ENCODE measurements at places on chromosomes 5 and 9.

- no peak for DNase-seq
Observed at GRCh38 chr9:99905833-99906402, 536 bp upstream of the STX17 start.

- no peak for DNase-seq
Observed at GRCh38 chr5:114053372-114053771, 308.5 kb upstream of the KCNN2 start.

GRCh38 chr5:78690253-78690972, 41.8 kb upstream of the LHFPL2 start:
- no peak for DNase-seq

DNA sequence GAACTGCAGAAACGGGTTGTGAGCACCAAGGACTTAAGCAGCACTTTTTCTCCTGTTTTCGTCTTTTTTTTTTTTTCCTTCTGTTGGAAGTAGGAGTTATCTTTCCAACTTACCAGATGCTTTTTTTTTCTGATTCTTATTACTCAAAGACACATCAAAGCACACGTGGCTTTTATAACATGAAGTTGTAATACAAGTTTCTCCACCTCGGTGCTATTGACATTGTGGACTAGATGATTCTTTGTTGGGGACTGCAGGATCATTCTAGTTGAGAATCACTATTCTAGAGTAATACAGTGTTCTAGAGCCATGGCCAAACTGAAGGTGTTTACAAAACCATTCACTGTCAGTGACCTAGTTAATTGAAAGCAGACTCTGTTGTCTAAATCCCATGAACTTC, 51.5 kb downstream of the MYO10 start:
- no peak for DNase-seq

- DNase-seq: no peak
Observed at GRCh38 chr9:5800969-5801738, 31.8 kb downstream of the ERMP1 start.

- DNase-seq: no peak
Observed at GRCh38 chr5:82346399-82347165, 68.4 kb upstream of the RPS23 start.

DNA sequence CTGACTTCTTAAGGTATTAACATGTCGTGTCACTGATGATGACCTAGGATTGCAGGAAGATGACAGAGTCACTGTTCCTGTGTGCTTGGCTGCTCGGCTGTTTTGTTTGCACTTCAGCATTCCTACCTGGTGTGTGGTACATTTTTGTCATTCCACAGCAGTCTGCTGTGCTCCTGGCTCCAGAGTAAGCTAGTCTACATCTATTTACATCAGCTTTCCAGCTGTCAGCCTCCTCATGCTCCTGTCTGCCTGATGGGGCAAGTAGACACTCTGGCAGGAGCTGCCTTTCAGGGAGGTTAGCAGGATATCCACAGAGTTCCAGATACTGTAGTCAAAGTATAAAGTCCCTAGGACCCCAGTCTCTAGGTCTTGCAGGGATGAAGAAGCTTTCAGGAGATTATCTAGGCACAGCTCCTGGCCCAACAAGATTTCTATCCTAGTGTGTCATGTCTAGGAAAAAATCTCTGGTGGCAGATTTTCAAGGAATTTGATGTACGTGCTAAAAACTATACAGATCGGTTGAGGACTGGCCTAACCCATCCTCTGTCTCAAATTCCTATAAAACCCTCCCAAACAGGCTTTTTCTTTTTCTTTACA, 28.4 kb downstream of the RUSC2 start:
- DNase-seq: no peak

GRCh38 chr5:179732918-179733771, 523 bp downstream of the MAML1 start:
- peak; percentile 48 for DNase-seq

DNA sequence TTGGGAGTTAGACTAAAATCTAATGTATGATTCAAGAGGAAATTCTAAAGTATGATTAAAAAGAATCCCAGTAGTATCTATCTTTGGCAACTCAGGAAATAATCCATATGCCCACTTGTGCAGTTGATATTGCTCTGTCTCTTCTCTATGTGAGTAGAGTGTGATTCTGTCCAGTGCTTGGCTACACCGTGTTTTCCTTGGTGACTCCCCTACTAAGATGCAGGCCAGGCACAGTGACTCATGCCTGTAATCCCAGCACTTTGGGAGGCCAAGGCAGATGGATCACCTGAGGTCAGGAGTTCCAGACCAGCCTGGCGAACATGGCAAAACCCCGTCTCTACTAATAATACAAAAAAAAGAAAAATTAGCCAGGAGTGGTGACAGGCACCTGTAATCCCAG, 495.4 kb downstream of the MAT2B start:
- DNase-seq: no peak

- no peak for DNase-seq
Observed at GRCh38 chr9:110758201-110758600, 89.6 kb downstream of the MUSK start.

GRCh38 chr5:78587081-78587774, 61.3 kb downstream of the LHFPL2 start:
- DNase-seq: no peak

DNA sequence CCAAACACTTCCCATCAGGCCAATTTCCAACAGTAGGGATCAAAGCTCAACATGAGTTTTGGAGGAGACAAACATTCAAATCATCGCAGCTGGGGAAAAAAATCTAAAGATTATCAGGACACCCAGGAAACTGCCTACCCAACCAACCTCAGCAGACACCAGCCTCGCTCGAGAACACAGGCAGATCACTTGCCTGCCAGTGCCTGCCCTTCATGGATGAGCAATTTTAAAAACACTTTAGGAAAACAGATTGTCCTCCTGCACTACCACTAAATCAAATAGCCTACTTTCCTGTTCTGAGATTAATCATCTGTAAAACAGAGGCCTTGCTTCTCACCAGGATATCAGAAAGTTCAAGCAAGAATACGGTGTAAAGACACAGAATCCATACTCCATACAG, 14.7 kb upstream of the TMEM174 start:
- no peak for DNase-seq

DNA sequence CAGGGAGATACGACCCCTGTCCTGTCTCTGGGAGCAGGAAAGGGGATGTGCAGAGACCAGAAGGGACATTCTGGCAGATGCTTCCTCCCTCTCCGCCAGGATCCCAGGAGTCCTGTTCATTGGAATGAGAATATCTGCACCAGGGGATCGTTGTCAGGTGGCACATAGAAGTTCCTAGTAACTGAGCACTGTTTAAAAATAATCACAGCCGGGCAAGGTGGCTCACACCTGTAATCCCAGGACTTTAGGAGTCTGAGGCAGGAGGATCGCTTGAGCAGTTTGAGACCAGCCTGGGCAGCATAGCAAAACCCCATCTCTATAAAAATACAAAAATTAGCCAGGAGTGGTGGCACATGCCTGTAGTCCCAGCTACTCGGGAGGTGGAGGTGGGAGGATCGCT, 12.3 kb downstream of the SARDH start:
- no peak for DNase-seq

GRCh38 chr9:126155756-126156664, 170.6 kb upstream of the MVB12B start:
- no peak for DNase-seq

GRCh38 chr5:42668254-42668653, 88.4 kb upstream of the CCDC152 start:
- DNase-seq: no peak

DNA sequence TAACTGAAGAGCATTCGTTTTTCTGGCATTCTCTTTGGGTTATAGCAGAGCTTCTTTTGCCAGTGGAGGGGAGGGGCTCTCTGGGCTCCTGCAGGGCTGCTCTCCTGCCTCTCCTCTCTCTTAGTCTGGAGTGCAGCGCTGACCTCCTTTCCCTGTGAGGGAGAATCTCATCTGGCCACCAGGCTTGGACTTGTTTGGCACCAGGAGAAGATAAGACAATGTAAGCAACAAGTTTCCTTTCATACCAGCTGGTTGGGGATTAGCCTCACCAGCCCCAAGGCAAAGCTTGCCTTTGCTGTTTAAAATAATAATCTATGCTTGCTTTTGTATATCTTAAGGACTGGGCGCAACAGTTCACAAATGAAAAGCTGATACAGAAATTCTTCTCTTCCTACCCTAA, 196.4 kb downstream of the TLE4 start:
- no peak for DNase-seq

DNA sequence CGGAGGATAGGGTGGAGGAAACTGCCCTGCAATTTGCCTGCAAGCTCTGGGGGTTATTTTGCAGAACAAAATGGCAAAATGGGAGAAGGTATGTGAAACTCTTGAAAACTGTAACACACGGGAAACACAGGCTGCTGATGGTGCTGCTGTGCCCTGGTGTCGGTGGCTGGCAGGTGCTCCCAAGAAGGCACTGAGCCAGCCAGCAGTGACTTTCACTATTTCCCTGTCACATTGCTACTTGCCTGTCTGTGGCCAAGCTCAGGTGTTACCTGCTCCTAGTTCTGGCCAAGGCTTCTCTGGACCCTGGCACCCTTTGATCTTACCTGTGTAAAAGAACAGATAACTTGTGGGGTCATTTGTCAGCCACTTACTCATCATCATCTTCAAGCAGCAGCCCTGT, 102.2 kb downstream of the CMYA5 start:
- DNase-seq: no peak

DNA sequence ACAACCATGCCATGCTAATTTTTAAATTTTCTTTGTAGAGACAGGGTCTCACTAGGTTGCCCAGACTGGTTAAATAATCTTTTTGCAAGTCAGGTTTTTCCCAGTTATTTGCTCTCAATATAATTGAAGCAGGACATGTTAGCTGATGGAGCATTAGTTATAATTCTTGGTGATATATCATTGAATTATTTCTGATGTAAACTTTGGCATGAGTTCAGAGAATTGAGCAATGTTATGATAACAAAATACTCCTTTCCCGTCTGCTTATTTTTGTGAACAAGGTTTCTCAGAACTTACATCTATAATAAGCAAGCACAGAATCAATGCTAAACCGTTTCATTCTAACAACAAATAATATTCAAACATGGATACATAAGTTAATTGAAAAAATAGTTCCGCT, 37.8 kb downstream of the BHMT start:
- no peak for DNase-seq

DNA sequence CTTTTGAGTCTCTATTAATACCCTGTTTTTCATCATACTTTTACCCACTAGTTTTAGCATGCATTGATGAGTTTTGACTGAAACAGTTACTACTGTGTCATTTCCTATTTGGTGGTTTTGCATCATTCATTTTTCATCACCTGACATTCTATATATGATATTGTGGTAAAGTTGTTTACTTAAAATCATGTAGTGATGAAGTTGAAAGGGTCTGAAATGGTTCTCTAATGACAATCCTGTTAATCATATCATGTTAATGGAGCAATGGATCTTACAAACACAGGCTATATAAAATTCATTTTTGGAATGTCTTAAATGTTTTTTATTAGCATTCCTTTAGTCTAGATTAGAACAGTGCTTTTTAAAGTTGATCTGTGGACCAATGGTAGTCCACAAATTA, 84.1 kb downstream of the ERBIN start:
- DNase-seq: no peak

- DNase-seq: no peak
Observed at GRCh38 chr5:180172447-180173197, 36.4 kb downstream of the RASGEF1C start.

DNA sequence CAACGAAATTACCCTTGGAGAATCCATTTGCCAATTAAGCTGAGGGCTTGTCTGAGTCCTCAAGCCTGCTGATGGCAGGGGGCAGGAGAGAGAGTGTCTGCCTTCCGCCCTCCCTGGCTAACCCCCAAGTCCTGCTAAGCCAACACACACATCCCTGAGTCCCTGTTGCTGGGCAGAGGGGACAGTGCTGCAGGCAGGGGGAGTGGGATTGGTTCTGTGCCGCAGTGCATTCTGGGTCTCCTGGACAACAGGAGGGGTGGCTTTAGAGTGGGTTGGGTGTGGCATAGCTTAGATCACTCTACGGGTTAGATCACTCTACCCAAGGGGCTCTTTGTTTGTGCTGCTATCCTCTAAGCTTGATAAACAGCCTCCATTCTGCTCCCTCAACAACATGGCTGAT, 427.7 kb downstream of the CDK5RAP2 start:
- no peak for DNase-seq

DNA sequence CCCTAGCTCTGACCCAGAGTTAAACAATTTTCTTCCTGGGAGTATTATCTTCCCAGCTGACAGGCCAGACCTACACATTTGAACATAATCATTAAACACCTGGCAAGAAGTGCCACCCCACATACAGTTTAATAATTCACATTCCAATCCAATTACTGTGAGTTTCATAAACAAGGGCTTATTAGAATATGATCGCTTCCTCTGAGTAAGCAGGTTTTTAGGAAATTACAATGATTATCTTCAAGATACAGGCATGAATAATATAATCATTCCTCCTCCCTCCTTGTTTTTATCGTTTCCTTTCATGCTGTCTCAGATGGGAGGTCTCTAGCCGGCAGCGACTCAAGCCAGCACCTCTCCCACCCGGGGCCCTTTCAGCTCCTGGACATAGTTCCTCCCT, 15.8 kb upstream of the KIF4B start:
- DNase-seq: no peak

- no peak for DNase-seq
Observed at GRCh38 chr9:98575379-98576346, 133.1 kb downstream of the GABBR2 start.

DNA sequence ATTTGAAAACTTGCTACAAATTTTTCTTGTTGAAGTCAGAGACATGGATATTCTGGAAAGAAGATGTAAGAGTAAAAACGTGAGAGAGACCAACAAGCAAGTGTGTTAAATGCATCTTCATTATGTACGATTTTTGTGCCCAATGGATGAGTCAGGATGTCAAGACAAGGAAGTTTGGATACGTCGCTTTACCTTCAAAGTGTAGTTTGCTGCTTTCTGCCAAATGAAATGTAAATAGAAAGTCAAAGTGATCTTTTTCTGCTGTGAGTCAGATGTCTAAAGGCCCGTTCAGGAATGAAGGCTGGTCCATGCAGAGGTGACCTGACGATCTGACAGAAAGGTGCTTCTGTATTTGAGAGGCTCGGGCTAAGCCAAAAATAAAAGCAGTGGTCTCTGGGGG, 273.1 kb upstream of the PIK3R1 start:
- DNase-seq: no peak

- DNase-seq: no peak
Observed at GRCh38 chr5:2562036-2562435, 189.4 kb downstream of the IRX2 start.

DNA sequence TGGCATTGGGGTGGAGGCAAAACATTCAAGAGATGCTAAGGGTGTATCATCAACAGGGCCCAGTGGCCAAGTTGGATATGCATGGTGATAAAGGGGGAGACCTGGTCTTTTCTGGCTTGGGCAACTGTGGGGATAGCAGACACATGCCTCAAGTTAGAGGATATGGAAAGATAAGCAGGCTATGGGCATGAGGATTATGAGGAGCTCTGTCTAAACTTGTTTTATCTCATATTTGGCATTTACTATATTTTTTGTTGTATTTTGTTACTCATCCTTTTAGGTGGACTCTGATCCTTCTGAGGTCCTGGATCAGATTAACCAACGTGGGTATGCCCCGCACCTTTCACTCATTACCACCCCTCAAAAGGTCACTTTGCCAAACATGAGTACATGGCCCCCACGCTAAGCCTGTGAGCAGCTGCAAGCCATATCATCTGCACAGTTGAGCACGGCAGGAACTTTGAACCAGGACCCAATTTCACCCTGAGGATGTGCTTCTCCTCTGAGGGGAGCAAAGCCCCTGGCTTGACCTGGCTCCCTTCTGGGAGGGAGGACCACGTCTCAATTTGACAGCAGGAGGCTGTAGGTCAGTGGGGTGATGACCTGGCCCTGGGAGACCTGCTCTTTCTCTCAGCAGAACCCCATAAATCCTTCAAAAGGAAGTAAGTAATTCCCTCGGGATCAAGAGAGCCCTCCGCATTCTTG, 71.1 kb upstream of the CD180 start:
- DNase-seq: no peak

All from stimulated activated CD4-positive, alpha-beta T cell treated with anti-CD3 and anti-CD28 coated beads, Interleukin-4, amount 100 ng/mL, for 1 hour (primary cell).